ENCODE measurements at places on chromosomes 5 and 9.

- peak; percentile 99 for DNase-seq
These were observed 234.5 kb downstream of the PAPPA start for GRCh38 chr9:116387934-116388698.

DNA sequence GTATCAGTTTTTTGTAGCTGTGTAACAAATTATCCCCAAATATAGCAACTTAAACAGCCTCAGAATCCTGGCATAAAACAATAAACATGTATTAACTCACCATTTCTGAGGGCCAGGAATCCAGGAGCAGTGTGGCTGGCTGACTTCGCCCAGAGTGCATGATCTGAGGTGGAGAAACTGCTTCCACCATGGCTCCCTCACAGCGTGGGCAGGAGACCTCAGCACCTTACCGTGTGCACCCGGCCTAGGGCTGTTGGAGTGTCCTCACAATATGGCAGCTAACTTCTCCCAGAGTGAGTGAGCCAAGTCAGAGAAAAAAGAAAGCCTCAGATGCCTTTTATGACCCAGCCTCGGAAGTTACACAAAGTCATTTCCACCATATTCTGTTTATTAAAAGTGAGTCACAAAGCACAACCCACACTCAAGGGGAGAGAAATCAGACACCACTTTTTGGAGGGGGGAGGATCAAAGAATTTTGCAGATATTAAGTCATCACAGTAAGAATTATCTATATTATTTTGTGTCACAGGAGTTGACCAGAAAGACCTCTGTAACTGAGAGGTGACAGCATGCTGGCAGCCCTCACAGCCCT lies 59.6 kb downstream of the TSTD2 start:
- DNase-seq = no peak

DNA sequence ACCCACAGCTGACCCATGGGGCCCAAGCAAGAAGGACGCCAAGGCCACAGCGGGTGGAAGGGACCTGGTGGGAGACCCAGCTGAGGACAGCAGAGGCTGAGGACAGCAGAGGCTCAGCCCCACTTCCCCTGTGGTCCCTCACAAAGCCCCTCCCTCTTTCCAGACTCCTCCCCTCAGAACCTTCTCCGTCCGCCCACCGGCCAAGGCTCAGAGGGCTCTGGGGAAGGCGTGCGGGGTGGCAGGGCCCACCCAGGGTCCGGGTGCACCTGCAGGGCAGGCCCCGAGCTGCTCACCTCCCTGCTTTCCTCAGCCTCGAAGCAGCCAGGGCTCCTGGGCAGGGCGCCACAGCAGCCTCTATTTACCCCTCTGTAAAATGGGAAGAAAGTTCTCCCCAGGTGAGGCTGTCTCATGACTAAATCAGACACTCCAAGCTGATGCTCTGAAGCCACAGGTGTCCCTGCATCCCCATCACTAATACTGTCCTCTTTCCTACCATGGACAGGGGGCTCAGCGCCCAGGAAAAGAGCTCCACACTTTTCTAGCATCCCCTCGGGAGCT lies 137.9 kb upstream of the PPP1R26 start:
- DNase-seq = no peak

DNA sequence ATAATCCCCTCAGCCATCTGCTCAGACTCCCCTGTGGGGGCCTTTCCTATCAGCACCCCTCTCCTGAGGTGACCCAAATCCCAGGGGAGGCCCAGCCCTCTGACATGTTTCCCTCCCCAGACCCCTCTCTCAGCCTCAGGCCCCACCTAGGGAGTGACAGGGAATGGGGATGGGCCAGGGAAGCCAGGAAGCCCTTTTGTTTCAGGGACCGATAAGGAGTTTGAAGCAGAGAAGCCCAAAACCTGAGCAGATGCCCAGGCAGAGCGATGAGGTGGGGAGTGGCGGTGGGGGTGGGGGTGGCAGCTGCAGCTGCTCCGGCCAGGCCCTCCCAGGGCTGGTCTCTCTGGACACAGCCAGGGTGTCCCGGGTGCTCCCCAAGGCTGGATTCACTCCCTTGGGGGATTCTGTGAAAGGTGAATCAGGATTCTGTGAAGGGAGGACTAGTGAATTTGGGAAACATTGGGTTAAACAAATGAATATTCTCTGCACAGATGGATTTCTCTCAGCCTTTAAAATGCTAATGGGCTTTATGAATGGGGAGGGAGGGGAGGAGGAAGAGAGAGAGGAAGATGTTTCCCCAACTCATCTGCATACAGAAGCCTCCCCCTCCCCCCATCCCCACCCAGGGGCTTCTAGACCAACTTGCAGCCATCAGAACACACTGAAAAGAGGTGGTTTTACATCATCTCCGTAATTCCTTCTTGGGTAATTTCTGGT lies 17.4 kb downstream of the AKNA start:
- no peak for DNase-seq

- DNase-seq = no peak
These were observed 515.4 kb upstream of the PTPRD start for GRCh38 chr9:11128156-11128555.

DNA sequence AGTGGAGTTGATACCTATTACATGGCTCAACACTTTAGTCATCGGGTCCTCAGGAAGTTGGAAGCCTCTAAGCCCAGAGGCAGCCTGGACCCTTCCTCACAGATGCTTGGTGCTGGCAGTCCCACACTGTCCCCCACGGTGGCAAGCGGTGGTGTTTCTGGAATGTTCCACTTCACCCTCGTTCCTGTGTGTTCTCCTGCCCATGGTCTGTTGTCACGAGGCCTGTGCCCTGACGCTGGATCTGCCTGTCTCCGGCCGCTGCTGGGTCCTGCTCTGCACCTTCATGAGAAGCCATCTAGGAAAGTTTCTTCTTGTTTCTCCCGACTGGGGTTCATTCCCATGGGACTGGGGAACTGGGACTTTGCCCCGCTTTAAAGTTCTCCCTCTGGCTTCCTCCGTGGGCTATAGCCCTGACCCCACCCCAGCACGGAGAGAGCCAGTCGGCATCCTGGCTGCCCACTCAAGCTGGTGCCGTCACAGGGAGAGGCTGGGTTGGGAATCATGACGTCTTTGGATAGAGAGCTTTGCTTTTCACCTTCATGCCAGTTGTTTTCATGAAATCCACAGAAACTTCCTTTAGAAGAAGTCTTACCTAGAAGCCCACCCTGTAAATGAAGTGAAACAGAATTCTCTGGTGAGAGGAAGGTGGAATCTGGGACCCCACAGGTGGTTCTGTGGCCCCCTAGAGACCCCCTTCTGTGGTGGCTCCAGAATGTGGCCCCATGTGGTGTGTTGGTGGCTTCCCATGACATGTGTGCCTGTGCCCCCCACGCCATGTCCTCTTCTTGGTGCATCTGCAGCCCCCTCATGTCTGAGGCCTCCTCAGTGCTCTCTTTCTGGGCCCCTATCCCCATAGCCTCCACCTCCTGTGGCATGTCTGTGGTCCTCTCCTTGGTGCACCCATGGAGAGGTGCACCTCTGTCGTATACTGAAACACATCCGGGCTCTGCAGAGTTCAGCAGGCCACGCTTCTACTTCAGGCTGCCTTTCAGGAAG lies 43.8 kb downstream of the TRIP13 start:
- no peak for DNase-seq

DNA sequence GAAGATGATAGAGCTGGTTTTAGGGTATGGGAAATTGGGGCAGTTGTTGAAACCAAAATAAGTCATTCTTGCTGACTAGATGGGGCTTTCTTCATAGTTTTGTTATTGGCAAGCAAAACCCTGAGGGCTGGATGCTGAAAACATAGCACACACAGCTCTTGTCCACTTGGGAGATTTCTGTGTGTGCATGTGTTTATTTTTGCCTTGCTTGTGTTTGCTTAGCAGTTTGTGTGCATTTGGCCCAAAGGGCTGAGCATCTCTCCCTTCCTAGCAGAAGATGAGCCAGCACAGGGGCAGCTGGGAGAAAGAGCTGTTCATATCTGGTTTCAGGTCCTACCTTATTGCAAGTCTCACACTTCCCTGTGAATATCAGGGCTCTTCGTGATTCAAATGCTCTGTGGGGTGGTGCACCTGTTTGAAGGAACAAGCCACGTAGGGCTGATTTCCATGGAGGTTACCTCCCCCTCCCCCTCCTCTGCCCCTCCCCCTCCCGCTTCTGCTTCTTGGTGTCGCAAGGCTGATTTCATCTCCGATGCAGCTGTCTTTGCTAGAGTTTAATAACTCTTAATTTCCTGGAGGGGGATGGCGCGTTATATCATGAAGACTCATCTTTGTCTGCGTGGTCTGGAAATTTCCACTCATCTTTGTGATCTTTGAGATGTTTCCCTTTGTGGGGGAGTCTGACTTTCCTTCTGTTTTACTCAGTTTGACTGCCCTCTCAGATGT lies 296.5 kb downstream of the ARHGAP26 start:
- no peak for DNase-seq

DNA sequence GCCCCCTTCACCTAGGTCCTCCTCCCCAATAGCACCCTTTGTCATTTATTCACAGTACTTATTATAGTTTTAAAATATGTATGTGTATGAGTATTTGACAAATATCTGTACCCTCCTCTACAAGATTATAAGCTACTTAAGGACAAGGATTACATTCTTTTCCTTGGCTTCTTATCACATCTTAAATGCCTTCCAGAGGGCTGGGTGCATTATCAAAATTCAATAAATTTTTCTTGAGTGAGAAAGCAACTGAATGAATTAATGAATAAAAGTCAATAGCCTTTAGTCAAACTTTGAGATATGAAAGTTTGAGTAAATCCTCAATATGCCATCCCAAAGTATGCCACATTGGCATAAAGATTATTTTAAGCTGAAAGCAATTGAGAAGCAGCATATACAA lies 621.7 kb downstream of the DNAH5 start:
- DNase-seq = no peak

- DNase-seq = peak; percentile 35
These were observed 35.2 kb upstream of the PLEKHG4B start for GRCh38 chr5:56561-57290.

DNA sequence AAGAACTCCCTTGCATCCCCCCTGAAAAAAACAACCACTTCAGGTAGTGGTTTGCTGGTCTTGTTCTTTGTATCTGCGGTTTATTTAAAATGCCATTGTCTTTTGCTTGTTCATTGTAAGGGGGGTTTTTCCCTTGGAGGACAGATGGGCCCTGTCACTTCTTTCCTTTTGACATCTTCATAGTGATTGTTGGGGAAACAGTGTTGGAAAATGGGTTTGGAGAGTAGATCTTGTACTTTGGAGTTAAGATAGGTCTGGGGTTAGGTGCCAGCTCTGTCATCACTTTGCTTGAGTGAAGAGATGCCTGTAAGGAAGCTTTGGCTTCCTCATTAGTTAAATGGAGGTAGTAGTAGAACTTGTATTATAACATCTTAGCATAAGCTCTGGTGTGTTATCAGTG lies 112.4 kb downstream of the KDM4C start:
- no peak for DNase-seq

- DNase-seq = peak; percentile 58
These were observed 9.9 kb upstream of the PCSK5 start for GRCh38 chr9:75880618-75881017.

GRCh38 chr9:133645021-133645765 lies 9.0 kb downstream of the DBH start:
- DNase-seq = no peak

- DNase-seq = no peak
These were observed 182.0 kb upstream of the MOCS2 start for GRCh38 chr5:53291528-53291927.

- DNase-seq = peak; percentile 92
These were observed 39.7 kb upstream of the SPRY4 start for GRCh38 chr5:142364251-142365145.

GRCh38 chr9:127402401-127403090 lies 5.6 kb downstream of the SLC2A8 start:
- DNase-seq = no peak

GRCh38 chr9:93459432-93459847 lies 6.1 kb upstream of the FAM120AOS start:
- DNase-seq = no peak

DNA sequence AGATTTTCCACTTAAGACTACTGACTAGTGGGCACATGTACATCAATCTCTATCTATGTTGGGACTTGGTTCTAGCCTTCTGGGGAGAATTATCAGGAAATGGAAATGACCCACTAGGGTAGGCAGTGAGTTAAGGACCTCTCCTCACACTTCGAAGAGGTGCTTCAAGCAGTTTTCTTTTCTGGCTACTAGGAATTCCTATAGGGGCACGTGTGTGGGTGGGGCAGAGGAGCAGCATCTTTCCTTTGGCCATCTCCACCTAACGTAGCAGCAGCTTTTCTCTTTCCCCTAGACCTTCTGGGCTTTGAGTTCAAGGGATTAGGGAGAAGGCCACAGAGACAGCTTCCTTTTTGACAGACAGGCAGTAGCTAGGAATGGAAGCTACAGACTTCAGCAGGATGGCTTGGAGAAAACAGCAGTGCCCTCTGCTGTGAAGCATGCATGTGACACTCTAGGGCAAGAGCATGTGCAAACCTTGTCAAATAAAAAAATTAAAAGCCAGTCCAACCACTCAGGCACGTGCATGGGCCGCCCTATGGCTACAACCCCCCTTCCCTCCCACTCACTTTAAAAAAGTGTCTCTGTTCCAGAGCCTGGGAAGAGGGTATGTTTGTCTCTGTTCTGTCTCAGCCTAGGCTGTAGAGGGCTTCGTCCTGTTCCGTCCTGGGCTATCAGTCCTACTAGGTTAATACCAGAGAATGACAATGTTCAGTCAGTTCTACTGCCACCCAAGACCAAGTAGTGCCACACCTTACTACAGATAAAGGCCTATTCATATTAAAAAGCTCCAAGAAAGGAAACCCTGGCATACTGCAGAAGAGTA lies 8.7 kb upstream of the GFRA3 start:
- DNase-seq = peak; percentile 51

DNA sequence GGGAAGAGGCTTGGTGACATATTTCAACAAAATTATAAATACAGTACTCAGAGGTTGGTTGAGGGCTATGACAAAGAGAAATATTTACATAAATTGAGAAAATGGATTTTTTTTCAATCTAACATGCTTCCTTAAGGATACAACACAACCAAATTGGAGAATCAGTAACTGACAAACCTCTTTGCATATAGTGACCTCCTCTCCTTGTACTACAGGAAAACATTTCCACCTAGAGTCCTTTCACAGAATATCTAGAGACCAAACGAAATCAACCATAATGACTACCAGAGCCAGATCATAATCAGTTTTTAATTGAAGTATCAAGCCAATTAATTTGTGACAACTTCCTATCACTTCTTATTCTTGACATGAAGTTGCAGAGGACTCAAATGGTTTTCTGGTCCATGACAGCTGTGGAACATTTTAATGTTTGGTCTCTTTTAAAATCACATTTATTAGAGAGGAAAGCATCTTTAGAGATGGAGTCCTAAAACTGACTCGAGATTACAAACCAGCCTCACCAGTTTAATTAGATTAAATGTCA lies 1636.5 kb upstream of the C9orf72 start:
- DNase-seq = no peak

GRCh38 chr5:87674235-87674634 lies 261.5 kb upstream of the CCNH start:
- DNase-seq = no peak

GRCh38 chr5:146548781-146549449 lies 32.9 kb upstream of the GPR151 start:
- DNase-seq = no peak

GRCh38 chr9:114604989-114605388 lies 6.1 kb upstream of the TMEM268 start:
- DNase-seq = no peak

GRCh38 chr9:32524892-32525708 lies 896 bp downstream of the RIGI start:
- DNase-seq = peak; percentile 44

GRCh38 chr5:32304622-32305021 lies 8.1 kb downstream of the MTMR12 start:
- no peak for DNase-seq

Data from kidney tubule cell (primary cell).